AG09309 (cell line): ENCODE measurements at places on chromosomes 12 and 14.

- no peak for DNase-seq
Measured at GRCh38 chr14:53968726-53969125, 12.1 kb upstream of the BMP4 start.

- DNase-seq, result no peak
Measured at GRCh38 chr12:106879612-106880011, 76.1 kb upstream of the TMEM263 start.

DNA sequence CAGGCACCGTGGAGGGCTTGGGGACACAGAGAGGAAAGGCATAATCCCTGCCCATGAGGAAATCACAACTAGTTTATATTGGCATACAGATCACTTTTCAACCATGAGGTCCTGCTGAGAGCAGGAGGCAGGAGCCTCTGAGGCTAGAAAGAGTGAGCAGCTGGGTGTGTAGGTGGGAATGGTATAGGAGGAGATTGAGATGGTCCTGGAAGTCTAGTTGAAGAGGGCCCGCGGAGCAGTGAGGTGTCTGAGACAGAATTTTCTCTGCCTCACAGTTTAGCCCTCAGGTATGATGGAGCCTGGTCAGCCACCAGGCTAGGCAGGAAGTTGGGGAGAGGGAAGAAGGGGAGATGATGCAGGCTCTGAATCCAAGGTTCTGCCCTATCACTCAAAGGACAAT is 54.7 kb upstream of the JDP2 start:
- DNase-seq, result no peak

GRCh38 chr12:64991121-64991611 is 129.9 kb downstream of the WIF1 start:
- DNase-seq, result no peak

DNA sequence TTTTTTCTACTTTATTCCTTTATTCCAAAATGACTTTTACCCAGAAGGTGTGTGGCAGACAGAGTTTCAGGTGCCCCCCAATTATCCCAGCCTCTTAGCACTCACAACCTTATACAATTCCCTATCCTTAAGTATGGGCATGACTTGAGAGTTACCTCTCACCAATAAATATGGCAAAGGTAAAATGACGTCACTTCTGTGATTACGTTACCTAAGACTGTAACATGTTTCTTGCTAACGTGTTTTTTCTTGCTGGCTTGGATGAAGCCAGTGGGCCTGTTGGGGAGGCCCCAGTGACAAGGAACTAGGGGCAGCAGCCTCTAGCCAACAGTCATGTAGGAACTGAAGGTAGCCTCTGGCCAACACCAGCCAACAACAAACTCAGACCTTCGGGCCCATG is 13.3 kb upstream of the TUNAR start:
- DNase-seq, result no peak

DNA sequence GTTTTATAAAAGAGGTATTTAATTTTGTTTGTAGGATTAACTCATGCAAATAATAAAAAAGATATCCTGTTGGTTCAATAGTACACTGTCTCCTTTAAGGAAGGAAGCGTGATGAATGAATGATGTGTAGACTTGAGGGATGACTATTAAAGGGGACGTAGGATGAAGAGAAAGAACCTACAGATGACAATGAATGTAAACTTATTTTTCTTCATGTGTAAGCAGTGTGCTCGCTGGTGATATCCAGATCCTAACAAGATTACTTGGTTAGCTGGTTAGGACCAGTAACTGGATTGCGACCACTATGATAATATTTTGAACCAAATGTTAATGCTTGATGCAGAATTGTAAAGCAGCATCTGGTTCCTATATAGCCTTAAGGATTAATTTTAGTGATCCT is 2.6 kb downstream of the ARF6 start:
- no peak for DNase-seq

DNA sequence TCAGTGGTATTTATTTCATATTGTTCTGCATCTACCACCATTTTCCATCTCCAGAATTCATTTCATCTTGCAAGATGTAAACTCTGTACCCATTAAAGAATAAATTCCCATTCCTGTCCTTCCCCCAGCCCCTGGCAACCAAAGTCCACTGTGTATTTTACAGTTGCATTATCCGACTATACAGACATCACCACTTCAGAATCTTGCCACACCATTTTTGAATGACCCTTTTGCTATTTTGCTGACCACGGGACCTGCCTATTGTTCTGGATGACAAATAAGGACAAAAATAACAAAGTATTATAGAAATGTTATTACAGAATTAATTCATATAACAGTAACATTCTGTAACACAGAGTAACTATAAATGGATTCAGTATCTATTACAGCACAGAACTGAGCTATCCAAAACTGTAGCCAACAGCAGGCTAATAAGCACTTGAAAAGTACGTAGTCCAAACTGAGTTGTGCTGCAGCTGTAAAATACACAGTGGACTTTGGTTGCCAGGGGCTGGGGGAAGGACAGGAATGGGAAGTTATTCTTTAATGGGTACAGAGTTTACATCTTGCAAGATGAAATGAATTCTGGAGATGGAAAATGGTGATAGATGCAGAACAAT is 61.3 kb downstream of the CDK17 start:
- DNase-seq, result no peak

DNA sequence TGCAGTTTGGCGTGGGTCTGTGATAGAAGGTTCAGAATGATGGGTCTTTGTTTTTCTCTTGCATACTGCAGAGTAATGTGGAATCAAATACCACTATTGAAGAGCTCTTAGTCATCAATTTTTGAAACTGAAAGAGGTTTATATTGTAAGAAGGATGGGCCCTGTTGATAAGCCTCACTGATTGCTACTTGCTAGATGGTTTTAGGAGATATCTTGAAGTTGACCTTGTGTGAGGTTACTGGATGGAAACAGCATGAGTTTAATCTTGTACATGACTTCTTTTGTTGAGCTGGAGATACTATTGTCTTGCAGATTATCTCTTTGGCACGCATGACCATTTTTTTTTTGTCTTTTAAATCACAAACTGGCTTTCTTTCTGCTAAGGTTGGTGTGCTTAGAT is 13.8 kb downstream of the BICD1 start:
- DNase-seq, result no peak

- DNase-seq, result no peak
Measured at GRCh38 chr12:8566525-8566924, 25.8 kb upstream of the CLEC4E start.
